ENCODE measurements at places on chromosomes 4 and X.

GRCh38 chrX:20056704-20057103 is 60.0 kb downstream of the MAP7D2 start:
- no peak for DNase-seq

DNA sequence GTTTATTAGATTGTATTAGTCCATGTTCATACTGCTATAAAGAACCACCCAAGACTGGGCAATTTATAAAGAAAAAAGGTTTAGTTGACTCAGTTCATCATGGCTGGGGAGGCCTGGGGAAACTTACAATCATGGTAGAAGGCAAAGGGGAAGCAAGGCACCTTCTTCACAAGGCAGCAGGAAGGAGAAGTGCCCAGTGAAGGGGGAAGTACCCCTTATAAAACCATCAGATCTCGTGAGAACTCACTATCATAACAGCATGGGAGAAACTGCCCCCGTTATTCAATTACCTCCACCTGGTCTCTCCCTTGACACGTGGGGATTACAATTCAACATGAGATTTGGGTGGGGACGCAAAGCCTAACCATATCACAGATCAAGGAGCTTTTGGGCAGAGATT is 8.1 kb upstream of the HSD17B13 start:
- DNase-seq: no peak

DNA sequence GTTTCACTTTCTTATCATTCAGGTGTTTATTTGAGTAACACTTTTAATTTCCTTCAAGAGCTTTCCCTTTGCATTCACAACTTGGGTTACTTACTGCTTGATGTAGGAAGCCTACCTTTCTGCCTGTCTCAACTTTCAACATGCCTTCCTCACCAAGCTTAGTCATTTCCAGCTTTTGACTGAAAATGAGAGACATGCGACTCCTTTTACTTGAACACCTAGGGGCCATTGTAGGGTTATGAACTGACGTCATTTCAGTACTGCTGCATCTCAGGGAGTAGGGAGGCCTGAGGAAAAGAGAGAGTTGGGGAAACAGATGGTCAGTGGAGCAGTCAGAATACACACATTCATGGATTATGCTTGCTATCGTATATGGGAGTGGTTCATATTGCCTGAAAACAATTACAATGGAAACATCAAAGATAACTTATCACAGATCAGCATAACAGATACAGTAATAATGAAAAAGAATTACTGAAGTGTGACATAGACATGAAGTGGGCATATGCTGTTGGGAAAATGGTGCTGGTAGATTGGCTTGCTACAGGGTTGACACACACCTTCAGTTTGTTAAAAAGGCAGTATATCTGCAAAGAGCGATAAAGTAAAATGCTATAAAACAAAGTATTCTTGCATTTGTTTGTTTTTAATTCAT is 25.7 kb downstream of the USP53 start:
- no peak for DNase-seq

GRCh38 chr4:2902126-2902525 is 58.5 kb downstream of the ADD1 start:
- DNase-seq: no peak

- DNase-seq: no peak
Observed at GRCh38 chr4:18155067-18156041, 133.8 kb upstream of the LCORL start.

GRCh38 chr4:108829966-108830492 is 67.2 kb upstream of the ETNPPL start:
- no peak for DNase-seq

DNA sequence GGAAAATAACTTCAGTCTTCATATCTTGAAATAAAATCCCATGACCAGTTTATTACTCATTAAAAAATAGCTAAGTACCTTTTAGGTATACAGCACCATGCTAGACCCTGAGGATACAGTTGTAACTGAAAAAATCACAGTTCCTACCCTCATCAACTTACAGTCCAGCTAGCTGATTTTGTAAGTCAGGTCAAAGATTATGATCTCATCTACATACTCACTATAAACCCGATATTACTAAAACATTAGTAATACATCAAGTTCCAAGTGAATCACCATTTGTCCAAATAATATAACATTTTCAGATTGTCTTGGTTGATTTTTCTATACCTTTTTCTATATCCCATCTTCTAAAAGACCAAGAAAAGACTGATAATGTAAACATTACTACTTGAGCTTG is 333.9 kb downstream of the INPP4B start:
- no peak for DNase-seq

DNA sequence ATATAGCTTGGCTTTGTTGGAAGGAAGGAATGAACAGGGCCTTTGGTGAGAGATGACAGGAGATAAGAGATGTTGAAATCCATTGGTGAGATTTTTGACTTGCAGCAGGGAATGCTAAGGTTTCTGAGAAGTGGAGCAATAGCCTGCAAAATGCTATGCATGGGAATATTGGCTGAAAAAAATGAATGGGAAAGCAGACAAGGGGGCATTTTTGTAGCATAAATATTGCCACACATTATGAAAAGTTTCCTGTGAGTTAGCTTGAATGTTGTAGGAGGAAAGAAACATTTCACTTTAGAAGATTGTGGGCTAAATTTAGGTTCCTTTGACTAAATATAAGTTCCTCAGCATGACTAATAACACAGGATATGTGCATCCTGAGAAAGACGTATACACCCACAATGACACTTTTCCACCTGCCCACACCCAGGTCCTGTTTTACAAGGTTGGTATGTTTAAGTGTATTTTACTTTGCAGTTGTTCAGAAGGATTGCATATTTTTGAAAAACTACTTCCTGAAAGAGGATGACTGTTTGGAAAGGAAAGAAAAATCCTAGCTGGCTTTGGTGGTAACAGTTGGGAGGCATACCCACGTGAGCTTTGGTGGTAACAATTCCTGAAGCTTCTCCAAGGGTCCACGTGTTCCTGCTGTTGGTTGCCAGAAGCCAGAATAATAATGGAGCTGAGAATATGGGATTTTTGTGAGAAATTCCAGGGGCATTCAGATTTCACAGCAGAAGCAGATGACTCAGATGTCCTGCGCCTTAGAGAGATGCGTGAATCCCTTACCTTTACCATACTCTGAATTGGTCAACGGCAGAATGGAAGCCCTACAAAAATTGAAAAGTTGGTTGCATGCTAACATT is 28.5 kb downstream of the PHEX start:
- no peak for DNase-seq

GRCh38 chr4:105815701-105816100 is 79.6 kb upstream of the NPNT start:
- DNase-seq: no peak

GRCh38 chr4:70984106-70984505 is 9.3 kb upstream of the DCK start:
- no peak for DNase-seq

GRCh38 chr4:180811556-180811955 is 1431.6 kb upstream of the TENM3 start:
- no peak for DNase-seq

DNA sequence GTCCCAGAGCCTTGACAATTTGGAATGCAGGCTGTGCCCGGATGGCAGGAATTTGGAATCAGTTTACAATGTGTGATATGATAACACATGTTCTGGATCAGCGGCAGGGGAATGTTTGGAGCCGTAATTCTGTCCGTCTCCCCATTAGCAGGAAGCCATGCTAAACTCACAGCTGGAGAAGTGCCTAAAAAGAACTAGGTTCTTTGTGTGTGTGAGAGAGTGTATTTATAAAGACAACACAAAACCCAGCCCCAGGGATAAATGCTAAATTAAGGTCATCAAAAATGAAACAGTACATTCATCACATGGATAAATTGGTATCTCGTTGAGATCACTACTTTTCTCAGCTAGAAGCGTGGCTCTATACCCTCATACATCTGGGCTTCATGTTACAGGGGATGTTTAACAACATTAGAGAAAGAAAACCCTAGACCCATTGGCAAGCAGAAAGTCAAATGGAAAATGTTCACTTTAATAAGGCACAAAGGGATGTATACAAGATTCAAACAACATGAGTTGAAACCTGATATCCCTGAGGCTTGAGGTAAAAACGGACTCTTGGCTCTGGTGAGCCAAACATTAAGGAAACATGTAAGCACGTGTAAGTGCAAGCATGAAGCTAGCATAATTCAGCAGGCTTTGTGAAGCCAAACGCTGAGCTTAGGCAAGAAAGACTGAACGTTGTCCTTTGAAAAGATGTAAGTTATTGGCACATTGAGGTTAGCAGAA is 18.0 kb upstream of the TMEM131L start:
- DNase-seq: no peak

GRCh38 chrX:21509912-21510311 is 135.7 kb downstream of the CNKSR2 start:
- DNase-seq: no peak

GRCh38 chr4:1403591-1404572 is 2.4 kb downstream of the NKX1-1 start:
- DNase-seq: no peak

DNA sequence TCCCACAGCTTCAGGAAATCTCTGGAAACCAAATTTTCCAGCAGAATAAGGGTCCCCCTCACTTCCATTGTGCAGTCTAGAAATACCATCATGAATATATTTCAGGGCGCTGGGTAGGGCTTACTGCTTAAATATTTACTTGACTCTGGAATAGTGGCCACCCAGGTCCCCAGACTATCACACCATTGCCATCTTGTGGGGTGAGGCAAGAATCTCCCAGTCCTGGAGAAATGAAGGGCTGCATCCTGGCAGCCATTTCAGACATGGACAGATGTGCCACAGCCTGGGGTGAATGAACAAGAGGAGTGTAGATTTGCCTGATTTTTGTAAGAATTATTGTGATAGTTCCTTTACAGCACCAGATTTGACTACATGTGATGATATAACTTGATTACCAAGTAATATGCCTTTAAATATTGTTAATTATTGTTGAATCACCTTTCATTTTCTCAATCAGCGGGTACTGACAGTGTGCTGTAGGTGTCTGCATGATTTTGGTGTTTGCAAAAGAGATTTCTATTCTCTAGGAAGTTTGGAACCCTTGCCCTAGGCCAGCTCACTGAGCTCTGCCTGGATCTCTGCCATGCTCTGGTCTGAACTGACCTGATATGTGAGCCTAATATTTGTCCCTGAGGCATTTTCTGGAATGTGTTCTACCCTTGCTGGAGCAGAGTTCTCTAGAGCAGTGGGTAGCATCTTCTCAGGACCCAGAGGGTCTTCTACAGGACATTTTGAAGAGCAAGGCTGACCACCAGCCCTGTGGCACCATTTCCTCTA is 183.4 kb downstream of the KIT start:
- DNase-seq: no peak

DNA sequence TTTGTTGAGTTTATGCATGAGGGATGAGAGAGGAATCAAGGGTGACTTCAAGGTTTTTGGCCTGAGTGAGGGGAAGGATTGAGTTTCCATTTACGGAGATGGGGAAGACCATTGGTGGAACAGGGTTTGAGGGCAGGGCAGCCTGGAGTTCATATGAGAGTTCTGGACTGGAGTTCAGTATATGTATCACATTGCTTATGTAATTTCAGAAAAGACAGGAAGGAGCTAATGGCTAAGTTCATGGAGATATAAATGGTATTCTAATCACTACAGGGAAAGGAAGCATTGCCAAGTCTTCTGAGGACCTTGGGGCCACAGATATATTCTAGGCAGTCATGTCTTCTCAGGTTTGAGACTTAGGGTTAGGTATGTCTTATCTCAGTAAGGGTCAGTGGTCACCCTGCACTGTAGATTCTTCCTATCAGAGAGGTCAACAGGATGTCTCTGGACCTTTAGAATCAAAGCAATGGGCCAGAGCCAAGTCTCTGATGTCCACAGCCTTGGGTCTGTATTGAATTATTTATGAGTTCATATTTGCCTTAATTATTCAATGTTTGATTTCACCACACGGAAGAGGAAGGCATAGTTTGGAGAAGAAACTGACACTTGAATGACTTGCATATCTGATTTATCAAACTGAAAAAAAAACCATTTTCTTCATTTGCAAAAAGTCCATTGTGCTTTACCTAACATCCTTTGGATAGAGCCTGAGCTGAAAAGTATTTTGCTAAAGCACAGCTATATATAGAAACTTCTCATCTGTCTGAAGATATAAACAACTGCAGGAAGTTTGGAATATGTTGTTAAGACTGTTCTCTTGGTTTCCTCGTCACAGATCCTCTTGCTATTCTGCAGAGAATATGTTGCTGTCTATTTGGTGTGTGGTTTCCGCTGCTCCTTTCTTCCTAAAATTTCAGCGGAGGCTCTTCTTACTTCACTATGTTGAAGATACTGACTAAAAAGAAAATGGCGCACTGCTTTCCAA is 139.5 kb downstream of the PDGFRA start:
- DNase-seq: no peak

DNA sequence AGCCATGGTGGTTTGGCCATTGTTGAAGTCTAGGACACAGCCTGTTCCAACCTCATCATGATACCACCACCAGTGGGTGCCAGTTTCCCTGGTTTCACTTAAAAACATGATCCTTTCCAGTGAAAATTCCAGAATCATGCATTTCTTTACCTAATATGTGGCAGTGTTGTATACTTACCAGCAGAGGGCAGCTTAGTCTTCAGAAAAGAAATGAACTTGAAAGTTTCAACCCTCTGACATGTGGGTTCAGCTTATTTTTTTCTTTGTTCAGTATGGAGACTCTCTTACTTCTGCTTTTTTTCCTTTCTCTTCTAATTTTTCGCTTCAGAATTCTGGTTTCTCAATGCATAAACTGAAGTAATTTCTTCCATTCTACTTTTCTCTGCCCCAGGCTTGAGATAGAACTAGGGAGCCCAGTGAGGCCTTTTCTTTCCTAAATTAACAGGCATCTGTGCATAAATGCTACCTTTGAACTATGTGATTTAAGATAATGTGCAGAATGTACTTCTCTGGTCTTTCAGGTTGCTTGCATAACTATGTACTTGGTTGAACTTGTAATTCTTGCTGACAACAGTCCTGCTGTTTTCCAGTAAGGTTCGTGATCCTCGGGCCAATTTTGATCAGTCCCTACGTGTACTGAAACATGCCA is 10.7 kb downstream of the LIAS start:
- no peak for DNase-seq

DNA sequence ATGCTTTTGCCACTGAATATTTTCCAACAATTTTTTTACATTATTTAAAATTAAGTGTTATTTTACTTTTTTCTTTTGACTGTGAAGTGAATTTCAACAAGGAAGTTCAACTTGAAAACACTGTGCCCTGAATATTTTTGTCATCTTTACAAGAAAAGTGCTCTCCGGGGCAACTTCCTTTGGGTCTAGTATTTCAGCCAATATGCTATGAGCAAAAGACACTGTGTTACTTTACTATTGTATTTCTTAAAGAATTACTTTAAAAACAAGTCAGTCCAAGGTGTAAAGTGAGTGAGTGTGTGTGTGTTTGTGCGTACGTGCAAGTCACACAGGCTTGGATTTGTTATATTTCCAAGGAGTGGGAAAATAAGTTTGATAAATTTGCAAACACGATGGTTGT is 7.6 kb upstream of the USP53 start:
- DNase-seq: no peak

- DNase-seq: no peak
Observed at GRCh38 chrX:108165383-108166111, 74.0 kb downstream of the ATG4A start.

DNA sequence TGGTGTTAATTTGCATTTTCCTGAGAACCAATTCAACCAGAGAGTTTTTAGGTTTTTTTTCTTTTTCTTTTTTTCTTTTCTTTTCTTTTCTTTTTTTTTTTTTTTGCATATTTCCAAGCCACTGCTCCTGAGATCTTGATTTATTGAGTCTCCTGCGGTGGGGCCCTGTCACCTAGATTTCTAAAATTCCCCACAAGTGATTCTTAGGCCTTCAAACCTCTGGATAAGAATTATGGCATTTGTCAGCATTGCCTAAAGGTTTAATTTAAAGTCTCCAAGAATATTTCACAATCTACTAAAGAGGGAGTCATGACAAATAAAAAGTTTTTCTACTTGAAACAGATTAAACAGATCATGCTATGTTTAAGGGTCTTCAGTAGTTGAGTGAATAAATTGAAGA is 84.9 kb downstream of the GAB1 start:
- DNase-seq: no peak

Data from activated T-helper 9 cell treated with anti-CD3 and anti-CD28 coated beads, Interleukin-2, amount 50 U/mL, for 16 hours (primary cell).